ENCODE measurements at places on chromosomes 3 and 15.

DNA sequence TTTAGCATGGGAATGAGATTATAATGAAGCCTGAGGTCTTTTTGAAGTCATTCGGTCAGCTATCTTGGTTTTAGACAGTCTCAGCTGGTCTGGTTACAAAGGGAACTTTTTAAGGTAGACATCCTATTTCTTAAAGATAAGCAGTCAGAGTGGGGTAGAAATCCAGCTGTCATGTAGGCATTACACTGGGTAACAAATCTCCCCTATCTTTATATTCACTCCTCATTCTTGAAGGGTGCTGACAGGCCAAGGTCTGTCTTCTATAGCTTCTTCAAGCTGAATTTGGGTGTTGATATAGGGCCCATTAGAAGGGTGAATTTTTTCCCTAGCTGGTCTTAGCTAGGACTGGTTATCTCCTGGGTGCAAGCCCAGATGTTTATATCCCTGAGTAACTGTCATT is 21.2 kb upstream of the NDN start:
- DNase-seq, result no peak

- no peak for DNase-seq
These were observed 11.7 kb downstream of the PXYLP1 start for GRCh38 chr3:141243271-141243707.

DNA sequence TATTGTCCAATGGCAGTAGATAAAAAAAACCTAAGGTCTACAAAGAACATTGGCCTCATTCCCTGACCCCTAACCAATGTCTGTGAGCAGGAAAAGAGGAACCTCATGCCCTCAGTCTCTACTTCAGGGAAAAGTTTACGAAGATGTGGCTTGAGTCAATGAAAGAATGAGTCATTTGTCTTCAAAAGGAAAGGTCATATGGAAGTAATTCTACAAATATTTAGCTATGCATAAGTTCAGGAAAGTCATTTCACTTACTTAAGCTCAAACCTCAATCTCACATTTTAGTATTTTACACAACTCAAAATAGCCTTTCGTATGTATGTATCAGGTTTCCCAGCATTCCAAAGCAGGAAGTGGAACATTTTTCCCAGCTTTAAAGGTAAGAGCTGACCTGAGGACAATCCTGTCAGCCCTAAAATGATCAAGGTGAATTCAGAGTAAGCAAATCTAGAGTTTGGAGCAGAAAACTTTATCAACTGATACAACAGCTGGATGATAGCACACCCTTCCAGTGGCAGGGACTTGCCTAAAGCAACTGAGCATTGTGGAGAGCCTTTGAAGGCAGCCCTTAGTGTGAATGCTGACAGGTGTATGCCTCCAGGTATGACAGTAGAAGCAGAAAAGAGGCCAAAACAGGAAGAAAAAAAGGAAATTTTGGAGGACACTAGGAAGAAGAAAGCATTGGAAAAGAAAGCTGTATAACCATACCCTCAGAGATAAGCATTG is 53.9 kb upstream of the ACKR4 start:
- DNase-seq, result no peak

- no peak for DNase-seq
These were observed 10.6 kb upstream of the PARL start for GRCh38 chr3:183895296-183895695.

DNA sequence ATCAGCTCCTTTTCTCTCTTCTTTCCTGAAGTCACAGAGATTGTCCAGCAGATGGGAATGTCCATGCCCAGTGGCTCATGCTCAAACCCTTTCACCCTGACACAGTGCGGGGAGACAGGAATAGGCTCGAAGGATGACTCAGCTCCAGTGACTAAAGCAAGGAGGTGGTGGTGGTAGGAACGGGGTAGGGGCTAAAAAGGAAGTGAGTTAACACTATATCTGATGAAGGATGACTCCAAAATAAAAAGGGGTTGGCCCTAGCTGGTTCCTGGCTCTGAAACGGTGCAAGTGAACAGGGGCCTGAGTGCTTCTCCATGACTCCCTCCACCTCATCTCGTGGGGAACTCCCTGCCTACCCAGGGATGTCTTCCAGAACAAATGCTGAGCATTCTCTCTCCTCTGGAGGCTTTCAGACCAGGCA is 167.4 kb upstream of the LPP start:
- DNase-seq, result peak; percentile 27

DNA sequence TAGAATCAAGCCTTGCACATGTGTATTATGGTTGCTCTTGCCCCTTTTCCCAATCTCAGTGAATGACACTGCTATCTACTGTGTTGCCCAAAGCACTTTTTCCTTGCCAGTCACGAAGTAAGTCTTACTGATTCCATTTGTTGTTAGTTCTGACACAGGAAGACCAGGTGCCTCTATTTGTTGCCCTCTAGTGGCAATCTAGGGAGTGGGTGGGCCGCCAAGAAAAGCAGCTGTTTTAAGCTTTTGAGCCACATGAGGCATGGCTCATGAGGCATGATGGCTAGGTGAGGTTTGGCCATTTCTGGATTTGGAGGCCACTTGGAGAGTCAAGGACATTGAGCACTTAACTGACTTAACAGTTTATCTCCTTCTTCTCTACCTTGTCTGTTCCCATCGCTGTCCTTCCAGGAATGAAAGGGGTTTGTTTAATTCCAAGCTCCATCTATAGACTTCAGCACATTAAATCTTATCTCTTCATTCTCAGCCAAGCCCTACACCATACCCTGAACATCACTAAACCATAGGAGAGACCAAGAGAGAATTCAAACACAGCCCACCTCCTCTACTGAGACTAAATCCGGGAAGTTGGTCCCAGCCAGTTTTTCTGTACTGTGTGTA is 103.1 kb downstream of the HCN4 start:
- peak; percentile 14 for DNase-seq

DNA sequence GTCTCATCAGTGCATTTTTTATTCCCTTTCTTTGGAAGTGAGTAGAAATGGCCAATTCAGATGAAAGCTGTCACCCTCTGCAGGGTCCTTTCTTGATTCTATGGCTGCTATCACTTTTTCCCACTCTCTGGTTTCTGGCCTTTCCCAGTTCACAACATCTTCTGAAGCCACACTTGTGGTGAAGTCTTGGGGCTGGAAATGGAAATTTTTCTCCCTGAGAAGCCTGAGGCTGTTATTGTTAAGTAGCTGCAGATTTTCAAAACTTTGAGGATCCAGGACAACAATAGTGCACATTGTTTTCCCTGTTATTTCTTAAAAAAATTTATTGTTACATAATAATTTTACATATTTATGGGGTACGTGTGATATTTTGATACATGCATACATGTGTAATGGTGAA is 250.3 kb upstream of the RASGRP1 start:
- no peak for DNase-seq

- no peak for DNase-seq
These were observed 33.6 kb downstream of the CD276 start for GRCh38 chr15:73717802-73718201.

DNA sequence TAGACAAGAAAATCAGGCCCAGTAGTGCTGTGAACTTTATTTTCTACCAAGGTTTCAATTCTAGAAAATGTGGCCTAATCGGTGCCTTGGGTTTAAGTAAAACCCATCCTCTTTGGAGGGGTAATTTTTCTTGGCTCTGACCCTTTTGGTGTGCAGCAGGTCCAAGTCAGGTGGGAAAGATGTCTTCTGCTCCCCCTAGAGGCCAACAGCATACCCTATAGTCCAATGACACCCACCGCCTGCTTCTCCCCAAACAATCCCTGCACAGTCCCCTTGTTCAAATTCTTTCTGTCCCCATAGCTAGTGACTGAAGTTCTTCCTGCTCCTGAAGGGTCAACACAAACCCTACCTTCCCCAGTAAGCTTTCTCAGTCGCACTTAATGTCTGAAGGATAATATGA is 261.8 kb upstream of the GOLGA6L4 start:
- no peak for DNase-seq

- no peak for DNase-seq
These were observed 894 bp upstream of the TM4SF4 start for GRCh38 chr3:149473357-149474249.

DNA sequence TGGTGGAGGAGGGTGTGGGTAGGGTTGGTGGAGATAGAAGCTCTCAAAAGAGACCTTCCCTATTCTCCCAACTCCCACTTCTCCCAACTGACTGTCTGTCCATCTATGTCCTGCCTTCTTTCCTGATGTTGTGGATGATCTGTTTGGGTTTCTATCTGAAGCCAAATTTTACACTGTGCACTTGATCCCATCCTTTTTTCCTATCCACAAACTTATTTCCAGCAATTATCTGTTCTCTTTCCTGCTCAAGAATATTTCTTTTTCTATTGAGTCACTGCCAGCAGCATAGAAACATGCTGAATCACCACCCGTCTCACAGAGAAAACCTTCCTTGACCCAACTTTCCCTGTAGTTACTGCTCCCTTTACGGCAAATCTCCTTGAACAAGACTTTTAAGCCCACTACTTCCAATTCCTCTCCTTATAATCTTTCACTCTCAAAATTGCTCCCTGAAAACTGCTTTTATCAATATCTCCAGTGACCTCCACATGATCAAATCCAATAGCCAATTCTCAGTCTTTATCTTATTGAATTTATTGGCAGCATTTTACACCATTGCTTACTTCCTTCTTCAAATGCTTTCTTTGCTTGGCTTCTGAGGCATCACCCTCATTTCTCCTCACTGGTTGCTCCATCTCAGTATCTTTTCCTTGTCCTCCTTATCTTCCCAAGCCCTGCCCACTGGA is 141.2 kb upstream of the SLC7A14 start:
- no peak for DNase-seq

- no peak for DNase-seq
These were observed 3.1 kb downstream of the MYLK start for GRCh38 chr3:123880998-123881561.

DNA sequence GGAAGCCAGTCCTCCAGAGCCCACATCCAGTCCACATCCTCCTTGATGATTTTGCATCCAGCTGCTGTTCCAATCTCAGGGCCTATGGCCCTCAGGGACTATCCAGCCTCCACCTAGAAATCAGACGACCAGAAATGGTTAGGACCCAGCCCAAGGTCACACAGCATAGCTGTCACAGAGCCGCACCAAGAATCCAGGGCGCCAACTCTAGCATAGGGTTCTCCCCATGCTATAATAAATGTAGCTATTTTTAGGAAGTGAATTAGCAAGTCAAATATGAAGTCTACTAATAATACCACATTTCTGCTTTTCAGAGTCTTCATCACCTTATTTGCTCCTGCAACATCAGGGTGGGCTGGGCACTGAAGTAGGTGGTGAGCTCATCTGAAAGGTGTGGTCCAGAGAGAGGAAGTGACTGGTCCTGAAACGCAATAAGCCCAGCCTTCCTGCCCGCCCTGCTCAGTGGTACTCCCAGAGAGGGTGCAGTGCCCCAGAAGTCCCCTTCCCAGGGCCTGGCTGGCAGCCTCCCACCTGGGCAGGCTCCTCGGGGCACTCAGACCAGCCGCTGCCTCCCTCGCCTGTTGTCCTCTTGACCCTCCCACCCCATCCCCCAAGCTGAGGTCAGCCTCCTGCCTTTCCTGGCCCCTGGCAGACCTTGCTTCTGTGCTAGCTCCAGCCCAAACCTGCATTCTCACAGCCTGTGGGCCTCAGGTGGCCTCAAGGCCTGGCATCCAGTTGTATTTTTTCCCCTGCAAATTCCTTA is 17.6 kb upstream of the CYP11A1 start:
- no peak for DNase-seq

DNA sequence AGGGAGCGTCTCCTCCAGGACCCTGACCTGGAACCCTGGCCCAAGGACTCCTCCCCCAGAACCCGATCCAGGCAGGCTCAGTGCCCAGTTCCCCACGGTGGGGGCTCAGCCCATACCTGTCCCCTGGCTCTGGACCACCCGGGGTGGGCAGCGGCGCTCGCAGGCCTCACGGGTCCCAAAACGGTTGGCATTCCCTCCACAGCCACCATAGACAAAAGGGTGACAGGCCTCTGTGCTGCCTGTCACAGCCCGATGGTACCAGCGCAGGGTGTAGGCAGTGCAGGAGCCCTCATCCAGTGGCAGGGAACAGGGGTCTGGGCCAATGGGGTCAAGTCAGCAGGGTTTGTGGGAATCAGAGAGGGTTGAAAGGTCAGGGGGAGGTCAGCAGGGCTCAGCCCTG is 1.1 kb upstream of the UCN2 start:
- DNase-seq, result no peak

GRCh38 chr3:43074482-43074881 is 31.4 kb downstream of the POMGNT2 start:
- DNase-seq, result no peak

GRCh38 chr3:112858410-112859069 is 11.9 kb upstream of the CD200R1L start:
- DNase-seq, result no peak

GRCh38 chr3:45209526-45209925 is 16.6 kb downstream of the TMEM158 start:
- DNase-seq, result no peak

GRCh38 chr3:123310741-123311140 is 109.0 kb downstream of the SEC22A start:
- no peak for DNase-seq

DNA sequence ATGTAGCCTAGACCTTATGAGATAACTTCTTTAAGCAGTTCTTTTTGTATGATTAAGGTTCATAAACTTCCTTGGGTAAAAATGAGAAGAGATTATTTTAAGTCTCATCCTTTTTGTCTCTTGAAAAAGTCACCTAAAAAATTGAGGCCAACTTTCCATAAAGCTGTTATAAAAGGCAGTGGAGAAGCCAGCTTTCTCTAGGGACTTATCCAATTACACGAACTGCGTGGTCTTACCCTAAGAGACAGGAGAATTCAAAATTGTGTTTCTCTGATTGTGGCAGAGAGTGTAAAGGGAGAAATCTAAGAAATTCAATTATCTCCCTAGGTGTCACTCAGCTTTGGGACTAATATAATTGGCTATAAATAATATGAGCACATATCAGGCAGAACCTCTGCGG is 262.0 kb downstream of the SHOX2 start:
- DNase-seq, result no peak

DNA sequence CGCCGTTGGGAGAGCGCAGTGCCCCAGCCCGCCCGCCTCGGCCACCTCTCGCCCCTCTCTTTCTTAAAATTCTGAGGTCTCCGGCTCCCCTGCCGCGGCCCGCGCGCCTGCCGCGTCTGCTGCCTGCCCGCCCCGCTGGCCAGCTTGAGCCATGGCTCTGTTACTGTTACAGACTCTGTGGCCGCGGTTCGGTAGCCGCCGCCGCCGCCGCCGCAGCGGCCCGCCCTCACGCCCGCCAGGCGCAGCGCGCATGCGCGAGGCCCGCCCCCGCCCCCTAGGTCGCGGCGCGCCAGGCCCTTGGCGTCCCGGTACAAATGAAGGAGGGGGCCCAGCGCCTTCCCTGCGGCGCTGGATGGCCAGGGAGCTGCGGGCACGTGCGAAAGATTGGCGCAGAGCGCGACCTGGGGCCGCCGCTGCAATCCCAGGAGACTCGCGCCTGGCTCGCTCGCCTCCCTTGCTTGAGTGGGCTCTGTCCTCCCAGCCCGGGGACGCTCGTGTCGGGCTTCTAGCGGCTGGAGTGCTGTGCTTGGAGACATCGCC is at the start of gene ONECUT1:
TSS of gene ONECUT1 (minus strand) at position 168 of the 540 bp plus-strand sequence. CDS start 452 bp downstream, outside the sequence.
- peak; percentile 41 for DNase-seq

DNA sequence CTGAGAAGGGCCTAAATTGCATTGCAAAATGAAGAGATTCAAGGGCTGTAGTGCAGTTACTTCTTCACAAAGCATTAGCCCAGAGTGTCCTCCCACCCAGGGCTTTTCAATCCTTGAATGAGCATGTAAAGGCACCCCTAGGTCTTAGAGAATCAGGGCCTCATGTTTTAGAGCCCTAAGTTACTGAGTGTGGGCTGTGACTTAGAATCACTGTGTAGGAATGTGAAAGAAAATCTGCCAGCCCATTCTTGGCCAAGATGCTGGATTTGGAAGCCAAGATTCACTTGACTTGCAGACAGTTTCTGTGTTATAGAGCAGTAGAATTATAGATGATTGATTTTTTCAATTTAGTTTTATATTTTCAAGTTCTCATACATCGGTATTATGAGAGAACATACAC is 153.2 kb downstream of the MYRIP start:
- no peak for DNase-seq
